Endothelial cell of umbilical vein (primary cell): ENCODE measurements at places on chromosomes 13 and 19. TPM values are rescaled to one million over a fixed set of nuclear protein-coding genes. Genes with fewer than 3 reads are reported as not detected.
A peak's percentile ranks its signal among the peaks of the same experiment; 100 is the strongest.

- DNase-seq = no peak
Observed at GRCh38 chr13:113149711-113150549, 8.5 kb upstream of the PROZ start.

GRCh38 chr19:13040232-13040947 lies 45.1 kb downstream of the NFIX start:
- DNase-seq = no peak

DNA sequence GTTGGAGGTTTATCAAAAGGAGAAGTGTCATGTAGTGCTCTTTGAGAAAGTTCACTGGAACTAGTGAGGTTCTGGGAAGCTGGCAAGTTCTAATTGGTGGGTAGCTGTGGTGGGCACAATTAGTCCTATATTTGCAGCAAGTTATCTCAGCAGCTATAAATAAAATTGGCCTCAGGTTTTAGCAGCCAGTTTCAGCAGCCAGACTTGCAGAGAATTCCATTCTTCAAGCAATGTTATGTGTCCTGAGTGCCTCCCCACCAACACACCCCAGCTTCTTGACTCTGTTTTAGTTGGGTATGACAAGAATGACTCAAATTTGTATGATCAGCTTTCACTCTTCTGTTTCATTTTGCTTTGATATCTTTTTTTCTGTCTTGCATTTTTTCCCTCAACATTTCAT lies 4.7 kb downstream of the IFT88 start:
- DNase-seq = no peak

- DNase-seq = no peak
Observed at GRCh38 chr19:33187183-33187540, 7.0 kb upstream of the LRP3 start.

DNA sequence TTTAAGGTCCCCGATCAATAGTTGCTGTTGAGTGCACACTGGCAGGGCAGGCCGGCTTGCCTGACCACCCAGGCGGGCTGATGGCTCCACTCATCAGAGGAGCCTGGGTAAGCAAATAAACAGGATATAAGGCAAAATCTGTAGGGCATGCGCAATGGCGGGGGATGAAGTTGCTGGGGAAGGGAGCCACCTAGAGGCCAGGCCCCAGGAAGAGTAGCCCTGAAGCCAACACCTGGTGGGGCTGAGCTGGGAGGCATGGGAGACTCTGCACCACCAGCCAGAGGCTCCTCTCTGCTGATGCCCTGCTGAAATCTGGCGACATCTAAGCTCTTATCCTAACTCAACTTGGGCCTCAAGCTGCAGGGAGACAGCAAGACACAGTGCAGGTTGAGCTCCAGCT lies 324.3 kb downstream of the ZNF536 start:
- no peak for DNase-seq

- no peak for DNase-seq
Observed at GRCh38 chr13:25756912-25757311, 294.9 kb downstream of the SHISA2 start.

DNA sequence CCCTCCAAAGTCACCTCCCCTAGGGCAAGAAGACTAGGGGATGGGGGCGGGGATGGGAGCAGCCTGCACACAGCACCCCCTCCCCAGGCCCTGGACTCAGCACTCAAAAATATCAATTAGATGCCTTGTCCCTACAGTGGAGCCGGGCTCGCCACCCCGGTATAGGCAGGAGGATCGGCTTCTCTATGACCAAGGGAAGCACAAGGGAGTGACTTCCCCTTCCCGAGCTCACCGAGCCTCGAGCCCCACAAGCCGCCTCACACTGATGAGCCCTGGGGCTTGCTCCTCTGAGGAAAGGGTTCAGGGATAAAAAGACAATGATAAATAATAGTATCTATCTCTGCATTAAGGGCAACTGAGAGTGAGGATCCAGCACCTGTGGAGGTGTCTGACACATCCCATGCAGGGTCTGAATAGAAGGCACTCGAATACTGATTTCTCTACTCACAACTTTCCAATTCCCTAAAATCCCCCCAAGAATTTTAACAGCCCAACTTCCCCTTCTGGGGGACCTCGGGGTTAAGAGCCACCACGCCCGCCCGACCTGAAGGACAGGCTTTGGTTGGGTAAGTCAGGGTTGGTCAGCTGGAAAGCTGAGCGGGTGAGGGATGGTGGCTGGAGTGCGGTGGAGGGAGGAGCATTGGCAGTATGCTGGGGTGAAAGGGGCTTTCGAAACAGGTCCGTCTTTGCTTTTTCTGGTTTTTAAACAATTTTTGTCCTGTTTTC lies 51.3 kb downstream of the STK24 start:
- DNase-seq = no peak

The F7 gene
- not detected in 2 replicates for total RNA-seq

DNA sequence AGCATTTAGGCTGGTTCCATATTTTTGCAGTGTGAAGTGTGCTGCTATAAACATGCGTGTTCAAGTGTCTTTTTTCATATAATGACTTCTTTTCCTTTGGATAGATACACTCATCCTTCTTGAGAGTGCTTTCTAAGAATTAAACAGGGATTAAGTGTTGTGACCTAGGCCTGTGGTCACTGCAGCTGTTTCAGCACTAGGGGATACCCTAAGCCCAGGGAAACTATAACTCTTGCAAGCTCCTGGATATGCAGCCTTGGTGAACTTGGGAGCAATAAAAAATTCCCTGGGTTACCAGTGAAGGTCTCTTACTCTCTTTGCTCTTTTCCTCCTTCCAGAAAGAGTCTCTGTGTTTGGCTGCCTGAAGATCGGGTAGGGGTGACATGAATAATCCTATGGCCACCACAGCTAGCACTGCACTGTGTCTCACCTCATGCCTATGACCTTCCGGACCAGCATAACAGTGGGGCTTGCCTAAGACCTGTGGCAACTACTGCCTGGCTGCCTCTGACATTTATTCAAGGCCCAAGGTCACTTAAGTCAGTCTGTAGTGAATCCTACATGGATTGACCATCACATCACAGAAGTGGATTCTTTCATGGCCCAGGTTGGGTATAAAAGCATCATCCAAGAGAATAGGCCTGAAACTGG lies 799.7 kb downstream of the DACH1 start:
- DNase-seq = peak; percentile 35

- no peak for DNase-seq
Observed at GRCh38 chr13:85520445-85520844, 278.8 kb downstream of the SLITRK6 start.

The ZNF492 gene
- not detected in 2 replicates for total RNA-seq

DNA sequence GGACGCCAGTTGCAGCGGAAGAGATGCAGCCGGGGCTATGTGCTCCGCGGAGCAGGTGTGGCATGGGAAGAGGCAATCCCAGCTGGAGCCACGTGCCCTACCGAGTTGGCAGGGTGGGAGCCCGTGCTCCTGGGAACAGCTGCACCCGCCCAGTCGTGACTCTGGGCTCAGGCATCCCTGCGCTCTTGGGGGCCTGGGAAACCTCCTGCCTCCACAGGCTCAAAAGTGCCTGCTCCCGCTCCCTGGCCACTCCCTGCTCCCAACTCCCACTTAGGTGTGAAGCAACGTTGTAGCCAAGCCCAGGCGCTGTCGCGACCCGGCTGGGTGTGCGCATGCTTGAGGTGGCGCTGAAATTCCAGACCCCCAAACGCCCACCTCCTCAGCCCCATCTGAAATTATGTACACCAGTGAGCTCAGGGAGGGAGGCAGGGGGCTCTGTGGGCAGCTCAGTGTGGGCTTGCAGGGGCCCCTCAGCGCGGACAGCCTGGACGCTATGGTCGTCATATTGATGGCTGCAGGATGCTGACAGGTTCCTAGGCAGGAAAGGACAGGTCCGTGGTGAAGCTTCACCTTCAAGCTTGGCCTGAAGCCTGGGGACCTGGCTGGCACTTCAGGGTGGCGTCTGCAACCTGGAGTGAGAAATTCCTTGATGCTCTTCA lies 429.9 kb downstream of the SLITRK1 start:
- DNase-seq = no peak

DNA sequence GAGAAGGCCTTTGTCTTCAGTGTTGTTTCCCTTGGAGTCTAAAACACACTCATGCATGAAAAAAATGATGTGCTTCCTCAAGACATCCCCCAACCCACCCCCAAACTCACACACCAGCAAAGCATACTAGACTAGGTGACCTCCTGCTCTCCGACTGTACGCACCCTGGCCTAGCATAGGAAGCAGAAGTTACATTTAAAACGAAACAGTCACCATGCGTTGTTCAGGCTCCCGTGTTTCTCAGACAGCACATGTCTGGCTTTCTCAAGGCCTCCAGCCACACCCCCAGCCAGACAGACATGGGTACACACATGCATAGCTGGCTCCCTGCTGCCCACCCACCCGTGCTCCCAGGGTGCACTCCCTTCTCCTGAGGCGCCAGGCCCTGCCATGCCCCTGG lies 28.7 kb upstream of the C1QTNF9 start:
- DNase-seq = no peak

DNA sequence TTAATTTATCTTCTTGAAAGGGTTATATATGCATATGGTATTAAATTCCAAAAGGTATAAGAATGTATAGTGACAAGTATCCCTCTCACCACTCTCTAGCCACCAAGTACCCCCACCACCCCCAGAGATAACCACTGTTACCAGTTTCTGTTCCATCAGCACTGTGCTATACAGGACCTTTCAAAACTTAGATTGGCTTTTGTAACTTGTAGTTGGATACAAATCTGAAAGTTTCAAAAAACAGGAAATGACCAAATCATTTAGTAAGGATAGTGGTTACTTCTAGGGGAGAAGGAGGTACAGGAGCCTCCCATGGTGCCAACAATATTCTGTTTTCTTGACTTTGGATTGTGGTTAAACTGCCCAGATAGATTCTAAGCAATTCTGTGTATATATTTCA lies 56.7 kb downstream of the AKAP11 start:
- DNase-seq = no peak

The N4BP2L1 gene
- total RNA-seq = 1.8 and 2.1 TPM in 2 replicates

DNA sequence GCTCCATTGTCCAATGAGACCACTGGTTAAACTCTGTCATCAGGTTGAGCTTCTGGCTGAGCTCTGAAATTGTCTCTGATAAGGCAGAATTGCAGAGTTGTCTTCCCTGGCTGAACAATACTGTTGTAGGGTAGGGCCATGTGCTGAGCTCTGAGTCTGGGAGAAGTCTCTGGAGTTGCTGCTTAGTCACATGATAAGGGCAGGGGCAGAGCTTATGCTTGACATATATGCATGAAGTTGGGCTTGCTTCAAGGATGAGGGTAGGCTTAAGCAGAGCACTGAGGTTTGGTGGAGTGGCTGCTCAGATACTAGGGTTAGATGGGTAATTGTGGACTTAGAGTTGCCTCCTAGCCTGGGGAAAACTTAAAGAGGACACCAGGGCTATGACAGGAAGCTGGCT lies 946.3 kb upstream of the MIR17HG start:
- no peak for DNase-seq

- no peak for DNase-seq
Observed at GRCh38 chr13:112966776-112967175, 2.2 kb upstream of the MCF2L start.

DNA sequence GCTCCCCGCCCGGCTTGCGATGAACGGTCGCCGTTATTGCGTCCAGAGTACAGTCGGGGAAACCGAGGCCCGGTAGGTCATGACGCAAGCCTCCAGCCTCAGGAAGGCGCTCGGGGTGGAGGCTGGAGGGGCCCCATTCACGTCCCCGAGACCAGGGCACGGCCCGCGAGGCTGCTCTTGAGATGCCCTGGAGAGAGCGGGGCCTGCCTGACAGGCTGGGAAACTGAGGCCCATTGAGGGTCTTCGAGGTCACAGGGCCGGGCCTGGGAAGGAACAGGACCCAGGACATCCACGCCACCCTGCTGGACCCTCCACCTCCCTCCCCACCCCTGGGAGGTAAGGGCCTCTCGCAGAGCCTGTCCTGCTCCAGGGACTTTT lies 367 bp downstream of the NDUFS7 start:
- DNase-seq = no peak

DNA sequence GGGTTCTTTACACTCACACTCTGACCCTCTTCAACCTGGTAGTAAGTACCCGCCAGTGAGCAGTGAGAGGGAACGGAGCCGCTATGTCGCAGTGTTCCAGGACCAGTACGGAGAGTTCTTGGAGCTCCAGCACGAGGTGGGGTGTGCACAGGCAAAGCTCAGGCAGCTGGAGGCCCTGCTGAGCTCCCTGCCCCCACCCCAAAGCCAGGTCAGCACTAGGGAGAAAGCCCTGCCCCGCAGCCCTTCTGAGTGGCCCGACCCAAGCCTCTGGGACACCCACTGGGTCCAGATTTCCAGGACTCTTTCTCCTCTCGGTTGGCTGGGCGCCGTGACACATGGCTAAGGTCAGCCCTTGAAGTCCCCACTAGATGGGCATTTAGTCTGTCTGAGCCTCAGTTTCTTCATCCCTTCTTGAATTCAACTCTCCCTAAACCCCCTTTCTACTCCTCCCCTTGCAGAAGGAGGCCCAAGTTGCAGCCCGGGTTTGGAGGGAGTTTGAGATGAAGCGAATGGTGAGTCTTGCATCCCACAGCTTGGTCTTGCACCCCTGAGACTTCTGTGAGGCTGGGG lies 1.9 kb downstream of the OCEL1 start:
- DNase-seq = no peak

DNA sequence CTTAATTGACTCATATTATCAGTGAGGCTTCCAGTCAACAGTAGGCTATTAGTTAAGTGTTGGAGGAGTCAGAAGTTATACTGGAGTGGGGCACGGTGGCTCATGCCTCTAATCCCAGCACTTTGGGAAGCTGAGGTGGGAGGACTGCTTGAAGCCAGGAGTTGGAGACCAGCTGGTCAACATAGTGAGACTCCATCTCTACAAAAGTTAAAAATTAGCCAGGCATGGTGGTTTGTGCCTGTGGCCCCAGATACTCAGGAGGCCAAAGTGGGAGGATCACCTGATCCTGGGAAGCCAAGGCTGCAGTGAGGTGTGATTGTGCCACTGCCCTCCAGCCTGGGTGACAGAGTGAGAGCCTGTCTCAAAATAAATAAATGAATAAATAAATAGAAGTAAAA lies 53.2 kb downstream of the COMP start:
- no peak for DNase-seq

GRCh38 chr13:44565881-44566280 lies 10.2 kb downstream of the TSC22D1 start:
- DNase-seq = no peak

The CNFN gene
- total RNA-seq = 0.73 TPM in 1 of 2 replicates, not detected in the other

The TPRX2 gene
- not detected in 2 replicates for total RNA-seq

The COL4A1 gene
- 1,119 and 1,341 TPM in 2 replicates for total RNA-seq

DNA sequence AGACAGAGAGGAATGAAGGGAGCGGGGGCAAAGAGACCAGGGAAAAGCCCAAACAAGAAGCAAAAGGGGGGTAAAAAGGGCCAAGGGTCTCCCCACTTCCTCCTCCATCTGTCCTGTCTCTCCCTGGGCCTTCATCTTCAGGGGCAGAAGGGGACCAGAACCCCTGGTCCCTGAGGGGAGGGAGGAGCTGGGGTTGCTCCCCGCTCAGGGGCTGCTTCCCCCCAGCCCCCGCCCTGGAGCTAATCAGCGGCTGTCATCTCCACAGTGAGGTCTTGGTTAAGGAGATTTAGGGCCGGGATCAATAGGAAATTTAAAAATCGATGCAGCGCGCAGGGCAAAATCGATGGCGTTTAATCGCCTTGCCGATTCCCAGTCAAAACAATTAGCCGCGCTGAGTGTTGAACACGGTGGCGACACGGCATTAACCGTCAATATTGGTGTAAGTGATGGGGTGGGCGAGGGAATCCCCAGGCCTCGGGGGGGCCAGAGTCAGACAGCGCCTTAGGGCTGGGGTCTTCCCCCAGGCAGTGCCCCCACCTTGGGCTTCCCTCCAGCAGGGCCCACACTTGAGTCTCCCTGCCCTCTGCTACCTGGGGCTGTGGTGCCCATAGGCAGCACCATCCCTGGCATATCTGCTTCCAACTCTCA lies 29.5 kb upstream of the POU2F2 start:
- no peak for DNase-seq

The PRODH2 gene
- total RNA-seq = not detected in 2 replicates
